ENCODE measurements at places on chromosomes 13 and 19. TPM values are rescaled to one million over a fixed set of nuclear protein-coding genes. Genes with fewer than 3 reads are reported as not detected.

Gene HIPK4
- 1.7 TPM for polyA plus RNA-seq

Gene KIR2DL4
- polyA plus RNA-seq = not detected

Gene TMEM221
- polyA plus RNA-seq = 6.0 TPM

Gene ZNF419
- polyA plus RNA-seq = 11.3 TPM

Gene C19orf12
- 46.2 TPM for polyA plus RNA-seq

Gene CGB2
- polyA plus RNA-seq = not detected

Gene TEX29
- polyA plus RNA-seq = not detected

Gene GET3
- polyA plus RNA-seq = 103 TPM

Gene ADPRHL1
- polyA plus RNA-seq = 78.2 TPM

Gene DNAAF3
- 7.6 TPM for polyA plus RNA-seq

Gene RNF225
- not detected for polyA plus RNA-seq

Gene LILRA1
- not detected for polyA plus RNA-seq

GRCh38 chr13:109158383-109158782 lies 529.0 kb downstream of the MYO16 start:
- DNase-seq = no peak

GRCh38 chr19:29860492-29860891 lies 48.7 kb downstream of the CCNE1 start:
- DNase-seq = no peak

GRCh38 chr19:35178701-35179100 lies 24.2 kb downstream of the FXYD5 start:
- DNase-seq = no peak

- peak; percentile 87 for DNase-seq
Measured at GRCh38 chr19:23116802-23117571, at the start of gene ZNF730. TSS of gene ZNF730 (plus strand) at chr19:23117025. CDS start at chr19:23117174, 149 bp downstream.

DNA sequence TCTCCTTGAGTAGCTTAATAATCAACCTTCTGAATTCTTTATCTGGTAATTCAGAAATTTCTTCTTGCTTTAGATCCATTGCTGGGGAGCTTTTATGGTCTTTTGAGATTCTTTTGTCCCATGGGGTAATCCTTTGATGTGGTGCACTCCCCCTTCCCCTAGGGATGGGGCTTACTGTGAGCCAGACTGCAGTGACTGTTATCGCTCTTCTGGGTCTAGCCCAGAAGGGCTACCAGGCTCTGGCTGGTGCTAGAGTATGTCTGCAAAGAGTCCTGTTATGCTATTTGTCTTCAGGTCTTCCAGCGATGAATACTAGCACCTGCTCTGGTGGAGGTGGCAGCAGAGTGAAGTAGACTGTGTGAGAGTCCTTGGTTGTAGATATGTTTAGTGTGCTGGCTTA lies 41.7 kb downstream of the UFM1 start:
- DNase-seq = no peak

DNA sequence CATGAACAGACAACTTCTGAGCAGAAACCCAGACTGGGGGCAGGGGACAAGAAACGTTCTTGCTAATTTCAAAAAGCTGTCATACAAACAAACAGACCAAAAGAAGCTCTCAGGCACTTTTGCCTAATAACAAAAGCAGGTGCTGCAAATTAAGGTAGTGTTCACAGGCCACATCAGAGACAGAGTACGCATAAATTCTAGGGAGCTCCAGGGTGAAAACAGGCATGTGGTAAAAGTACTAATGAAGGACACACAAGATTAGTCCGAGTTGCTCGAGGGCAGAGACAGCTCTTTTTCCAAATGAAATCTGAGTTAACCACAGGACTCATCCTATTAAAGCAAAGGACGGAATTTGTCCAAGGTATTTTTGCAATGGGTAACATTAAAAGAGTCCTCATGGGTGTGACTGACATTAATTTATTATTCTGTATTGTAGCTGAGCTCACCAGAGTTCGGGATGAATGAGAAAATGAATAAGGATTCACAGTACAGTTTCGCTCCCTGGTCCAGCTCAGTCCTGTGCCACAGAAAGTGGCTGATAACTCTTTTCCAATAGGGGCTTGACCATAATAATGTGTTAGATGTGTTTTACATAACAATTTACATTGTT lies 197.3 kb downstream of the LHFPL6 start:
- no peak for DNase-seq

- no peak for DNase-seq
Measured at GRCh38 chr13:92315265-92315664, 911.3 kb upstream of the GPC6 start.

- DNase-seq = peak; percentile 14
Measured at GRCh38 chr13:50353651-50354415, 338.6 kb downstream of the KCNRG start.

- no peak for DNase-seq
Measured at GRCh38 chr13:112053744-112054615, 13.0 kb upstream of the SOX1 start.

DNA sequence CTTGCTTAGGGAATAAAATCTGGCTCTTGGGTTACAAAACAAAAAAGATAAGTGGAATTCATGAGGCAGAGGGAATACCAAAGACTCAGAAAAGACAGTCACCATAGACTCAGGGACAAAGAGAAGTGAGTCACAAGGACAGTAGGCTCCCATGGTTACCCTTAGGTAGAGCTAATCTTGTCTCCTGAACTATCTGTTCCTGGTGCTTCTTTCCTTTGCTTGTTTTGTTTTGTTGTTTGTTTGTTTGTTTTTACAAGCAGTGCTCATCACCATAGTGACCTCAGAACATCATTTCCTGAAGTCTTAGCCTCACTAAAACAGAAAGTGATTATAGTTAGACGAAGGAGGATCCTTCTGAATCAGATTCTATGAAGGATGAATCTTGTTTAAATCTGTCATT lies 142.3 kb upstream of the SOX21 start:
- DNase-seq = no peak

GRCh38 chr13:75055296-75055695 lies 426.7 kb downstream of the TBC1D4 start:
- DNase-seq = no peak

- peak; percentile 84 for DNase-seq
Measured at GRCh38 chr19:46863818-46864629, 3.2 kb downstream of the ARHGAP35 start.

GRCh38 chr13:19959141-19959830 lies 759 bp downstream of the ZMYM2 start:
- peak; percentile 65 for DNase-seq

GRCh38 chr19:45206328-45206727 lies 27.7 kb downstream of the BLOC1S3 start:
- no peak for DNase-seq

- no peak for DNase-seq
Measured at GRCh38 chr19:53541971-53542370, 4.0 kb downstream of the ZNF331 start.

GRCh38 chr19:28691683-28692082 lies 521.3 kb downstream of the UQCRFS1 start:
- DNase-seq = peak; percentile 19

DNA sequence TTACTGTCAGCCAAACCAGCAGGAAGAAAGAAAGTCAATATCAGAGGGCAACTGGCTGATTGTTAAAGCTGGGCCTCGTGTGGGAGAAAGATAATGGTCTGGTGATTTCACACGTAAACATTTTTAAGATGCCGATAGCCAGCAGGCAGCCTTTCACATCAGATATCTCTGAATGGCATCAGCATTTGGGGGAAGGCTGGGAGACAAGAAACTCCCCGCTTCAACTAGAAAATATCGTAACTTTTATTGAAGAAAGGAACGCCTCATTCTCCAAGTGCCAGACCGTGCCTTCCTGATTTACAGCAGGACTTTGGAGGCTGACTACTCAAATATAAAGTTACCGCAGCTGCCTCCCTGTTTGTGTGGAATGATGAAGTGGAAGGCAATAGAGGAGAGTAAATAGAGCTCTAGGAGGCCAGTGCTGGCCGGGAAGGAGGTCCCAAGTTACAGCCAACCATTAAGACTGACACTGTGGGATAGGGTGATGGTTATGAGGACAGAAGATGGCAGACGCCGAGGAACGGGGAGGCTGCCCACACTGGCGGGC lies 284.3 kb upstream of the MAB21L1 start:
- no peak for DNase-seq

DNA sequence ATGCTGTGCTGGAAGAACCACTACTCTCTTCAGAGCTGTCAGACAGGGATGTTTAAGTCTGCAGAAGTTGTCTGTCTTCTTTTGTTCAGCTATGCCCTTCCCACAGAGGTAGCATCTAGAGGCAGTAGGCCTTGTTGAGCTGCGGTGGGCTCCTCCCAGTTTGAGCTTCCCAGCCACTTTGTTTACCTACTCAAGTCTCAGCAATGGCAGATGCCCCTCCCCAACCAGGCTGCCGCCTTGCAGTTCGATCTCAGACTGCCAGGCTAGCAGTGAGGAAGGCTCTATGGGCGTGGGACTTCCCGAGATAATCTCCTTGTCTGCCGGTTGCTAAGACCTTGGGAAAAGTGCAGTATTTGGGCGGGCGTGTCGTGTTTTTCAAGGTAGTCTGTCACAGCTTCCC lies 42.1 kb upstream of the UQCRFS1 start:
- no peak for DNase-seq

DNA sequence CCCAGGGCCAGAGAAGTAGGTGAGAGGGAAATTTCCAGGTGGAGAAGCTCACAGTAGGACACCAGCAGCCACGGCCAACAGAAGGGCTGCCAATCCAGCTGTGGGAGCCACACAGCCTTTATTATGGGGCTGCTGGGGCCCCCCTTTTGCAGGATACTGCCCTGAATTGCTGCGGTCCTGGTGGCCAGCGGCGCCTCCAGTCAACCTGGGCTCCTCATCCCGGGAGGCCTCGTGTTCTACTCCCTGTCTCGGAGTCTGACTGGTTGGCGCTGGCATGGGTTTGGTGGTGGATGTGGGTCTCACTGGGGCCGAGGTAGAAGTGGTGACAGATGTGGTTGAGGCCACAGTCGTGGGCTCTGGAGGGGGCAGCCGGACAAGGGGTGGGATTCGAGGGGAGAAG lies 4.1 kb downstream of the LYPD3 start:
- DNase-seq = no peak

DNA sequence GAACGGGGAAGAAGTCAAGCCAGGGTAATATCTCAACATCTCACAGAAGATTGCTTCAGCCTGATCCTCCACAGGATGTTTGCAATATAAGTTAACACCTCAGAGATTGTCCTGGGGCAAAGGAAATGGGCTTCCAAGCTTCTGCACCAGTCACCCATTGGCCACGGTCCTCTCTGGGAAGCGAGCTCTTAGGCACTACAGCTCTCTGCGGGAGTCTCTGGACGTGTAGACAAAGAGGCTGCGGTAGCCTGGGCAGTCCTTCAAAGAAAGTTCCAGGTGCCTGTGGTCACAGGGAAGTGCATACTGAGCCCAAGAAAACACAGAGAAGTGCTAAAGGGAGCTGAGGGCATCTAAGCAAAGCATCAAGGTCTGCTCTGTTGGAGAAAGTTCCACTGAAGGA lies 805.7 kb downstream of the DIAPH3 start:
- DNase-seq = no peak

- no peak for DNase-seq
Measured at GRCh38 chr13:105464249-105464648, 1071.2 kb downstream of the EFNB2 start.

DNA sequence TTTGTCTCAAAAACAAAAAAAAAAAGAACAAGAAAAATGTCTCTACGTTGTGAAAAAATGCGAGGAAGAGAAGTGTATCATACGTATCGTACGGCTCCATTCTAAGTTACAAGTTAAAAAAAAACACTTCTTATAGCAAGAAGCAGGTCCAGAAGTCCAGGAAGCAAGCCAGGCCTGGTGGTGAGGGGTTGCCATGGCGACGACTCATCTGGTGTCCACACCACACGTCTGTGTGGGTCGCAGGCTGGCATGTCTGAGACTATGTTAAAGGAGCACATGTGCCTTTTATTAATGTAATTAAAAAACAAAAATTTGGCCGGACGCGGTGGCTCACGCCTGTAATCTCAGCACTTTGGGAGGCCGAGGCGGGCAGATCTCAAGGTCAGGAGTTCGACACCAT lies 5.9 kb downstream of the MED16 start:
- peak; percentile 58 for DNase-seq

GRCh38 chr19:42018503-42019193 lies 24.6 kb upstream of the ATP1A3 start:
- peak; percentile 6 for DNase-seq
